Stimulated activated CD4-positive, alpha-beta T cell treated with anti-CD3 and anti-CD28 coated beads, TNF-alpha, amount 100 ng/mL, for 1 hour (primary cell): ENCODE measurements at places on chromosomes 16 and 17.

- no peak for DNase-seq
These were observed 2.7 kb upstream of the KRTAP17-1 start for GRCh38 chr17:41318231-41318630.

- no peak for DNase-seq
These were observed 211.0 kb upstream of the MAF start for GRCh38 chr16:79811541-79811940.

DNA sequence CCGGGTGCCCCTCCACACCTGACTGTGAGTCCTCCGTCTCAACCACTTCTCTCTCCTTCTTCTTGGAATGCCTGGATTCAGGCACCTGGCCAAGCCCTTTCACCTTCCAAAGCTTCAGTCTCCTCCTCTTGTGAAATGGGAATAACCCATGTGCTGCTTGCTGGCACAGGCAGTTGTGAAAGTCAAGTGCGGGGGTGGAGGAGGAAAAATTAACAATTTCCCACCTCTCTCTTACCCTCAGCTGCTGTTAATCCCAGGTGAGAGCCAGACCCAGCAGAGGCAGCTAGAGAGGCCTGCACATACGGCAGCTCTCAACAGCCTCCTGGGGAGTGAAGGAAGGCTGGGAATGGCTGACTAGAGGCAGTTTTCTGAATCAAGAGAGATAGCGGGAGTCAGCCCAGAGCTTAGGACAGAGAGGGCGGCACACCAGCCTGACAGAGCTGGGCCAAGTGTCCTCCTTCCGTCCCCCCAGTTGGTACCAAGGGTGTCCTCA, 77.9 kb upstream of the LGALS9 start:
- no peak for DNase-seq

GRCh38 chr16:47734987-47735594, 274.0 kb downstream of the PHKB start:
- no peak for DNase-seq

DNA sequence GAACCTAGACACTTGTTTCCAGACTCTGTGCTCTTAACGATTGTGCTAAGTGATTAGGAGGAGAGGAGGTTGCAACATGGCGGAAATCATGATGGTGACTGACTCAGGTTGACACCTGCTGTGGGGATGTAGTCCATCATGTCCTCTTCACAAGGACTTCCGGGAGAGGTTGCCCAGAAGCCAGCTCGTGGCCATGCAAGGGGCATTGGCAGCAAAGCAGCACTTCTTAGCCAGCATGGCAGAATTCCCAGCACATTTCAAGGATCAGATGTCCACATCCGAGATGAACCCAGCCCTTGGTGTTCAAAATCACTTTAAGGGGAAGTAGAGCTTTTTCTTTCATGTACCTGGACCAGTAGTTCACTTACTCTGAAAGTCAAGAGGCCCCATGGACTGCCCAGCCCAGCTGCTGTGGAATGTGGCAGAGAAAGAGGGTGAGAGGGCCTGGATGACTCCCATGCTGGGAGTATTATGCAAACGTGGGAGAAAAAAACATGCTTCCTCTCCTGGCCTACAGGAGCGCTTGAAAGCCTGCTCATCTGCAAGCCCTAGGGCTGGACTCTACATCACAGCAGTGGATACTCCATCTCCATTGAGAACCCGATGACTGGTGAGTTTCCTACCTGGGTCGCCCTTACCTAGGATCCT, 65.5 kb downstream of the IRX6 start:
- DNase-seq: no peak

- no peak for DNase-seq
These were observed 242.3 kb downstream of the RBFOX3 start for GRCh38 chr17:79368521-79368920.

DNA sequence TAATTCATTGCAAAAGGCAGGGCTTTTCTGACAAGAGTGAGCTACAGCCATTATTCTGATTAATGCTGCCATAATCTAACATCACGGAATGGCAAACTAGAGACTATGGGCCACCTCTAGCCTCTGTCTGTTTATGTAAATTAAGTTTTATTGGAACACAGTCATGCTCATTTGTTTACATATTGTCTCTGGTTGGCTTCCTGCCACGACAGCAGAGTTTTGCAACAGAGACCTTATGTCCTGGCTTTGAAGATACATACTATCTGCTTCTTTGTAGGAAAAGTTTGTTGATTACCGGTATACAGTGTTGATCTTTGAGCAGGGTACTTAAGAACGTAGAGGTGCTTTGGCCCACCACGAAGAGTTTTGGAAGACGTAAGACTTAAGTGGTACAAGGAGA, 715.9 kb upstream of the RBFOX1 start:
- no peak for DNase-seq

GRCh38 chr17:73725794-73726515, 81.7 kb upstream of the SDK2 start:
- DNase-seq: no peak

- no peak for DNase-seq
These were observed 534 bp downstream of the GPATCH8 start for GRCh38 chr17:44502598-44503146.

GRCh38 chr16:50683689-50684374, 2.7 kb upstream of the SNX20 start:
- no peak for DNase-seq

GRCh38 chr16:79288066-79288465, 312.5 kb downstream of the MAF start:
- DNase-seq: no peak

GRCh38 chr16:29697391-29697790, 18.4 kb downstream of the QPRT start:
- no peak for DNase-seq

DNA sequence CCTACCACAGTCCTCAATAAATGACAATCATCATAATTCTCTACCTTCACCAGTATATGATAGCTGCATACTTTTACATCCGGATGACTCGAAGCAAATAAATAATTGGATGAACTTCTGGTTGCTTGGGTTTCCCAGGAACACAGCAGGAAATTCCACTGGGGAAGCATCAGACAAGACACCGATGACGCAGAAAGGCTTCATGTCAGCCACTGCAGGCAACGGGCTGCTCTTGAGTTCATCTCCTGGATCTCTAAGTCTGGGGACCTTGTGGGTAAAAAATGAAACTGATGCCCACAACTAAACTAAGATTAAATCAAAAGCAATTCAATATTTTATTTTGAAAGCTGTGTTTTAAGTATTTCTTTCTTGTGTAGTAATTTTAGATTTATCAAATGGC, 472.1 kb upstream of the C16orf82 start:
- DNase-seq: no peak

GRCh38 chr16:27177031-27177774, 26.1 kb upstream of the KDM8 start:
- DNase-seq: no peak

DNA sequence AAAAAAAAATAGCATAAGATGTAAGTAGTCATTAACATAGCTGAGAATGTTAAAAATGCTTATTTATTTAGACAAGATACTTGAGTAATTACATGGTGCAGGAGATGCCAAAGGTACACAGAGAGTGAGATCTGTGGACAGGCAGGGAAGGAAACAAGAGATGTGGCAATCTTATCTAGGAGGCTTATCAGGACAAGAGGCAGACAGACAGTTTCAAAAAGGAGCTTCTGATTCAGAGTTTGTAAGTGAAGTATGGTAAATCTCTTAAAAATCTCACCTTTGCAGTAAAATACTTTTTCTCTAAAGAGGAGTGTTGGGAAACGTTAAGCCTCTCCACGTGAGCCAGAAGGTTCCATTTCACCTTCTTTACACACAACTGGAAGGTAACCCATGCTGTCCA, 19.9 kb upstream of the GHDC start:
- no peak for DNase-seq

DNA sequence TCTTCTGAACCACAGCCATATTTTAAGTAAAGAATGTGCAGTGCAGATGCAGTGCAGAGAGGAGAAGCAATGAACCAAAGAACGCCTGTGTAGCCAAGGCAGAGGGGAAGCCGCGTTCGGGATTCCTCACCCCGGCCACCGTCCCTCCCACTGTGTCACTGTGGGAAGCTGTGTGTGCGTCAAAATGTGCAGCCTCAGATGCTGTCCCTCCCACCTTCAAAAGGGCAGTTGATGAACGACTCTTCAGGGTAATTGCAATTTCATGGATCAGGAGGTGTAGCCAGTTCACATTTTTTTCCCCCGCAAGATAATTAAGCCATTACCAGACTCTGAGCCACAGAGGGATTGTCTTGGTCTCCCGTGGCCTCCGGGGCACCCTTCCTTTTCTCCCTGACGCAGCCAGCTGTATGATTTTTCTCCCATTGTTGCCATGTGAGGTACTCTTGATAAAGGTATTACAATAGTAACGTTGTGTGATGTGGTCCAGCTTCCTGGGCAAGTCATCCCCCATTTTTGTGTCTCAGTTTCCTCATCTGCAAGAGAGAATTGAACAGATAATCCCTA, 190.0 kb downstream of the FOXL1 start:
- DNase-seq: no peak

- peak; percentile 88 for DNase-seq
These were observed 4.6 kb downstream of the DHX58 start for GRCh38 chr17:42107597-42108576.

DNA sequence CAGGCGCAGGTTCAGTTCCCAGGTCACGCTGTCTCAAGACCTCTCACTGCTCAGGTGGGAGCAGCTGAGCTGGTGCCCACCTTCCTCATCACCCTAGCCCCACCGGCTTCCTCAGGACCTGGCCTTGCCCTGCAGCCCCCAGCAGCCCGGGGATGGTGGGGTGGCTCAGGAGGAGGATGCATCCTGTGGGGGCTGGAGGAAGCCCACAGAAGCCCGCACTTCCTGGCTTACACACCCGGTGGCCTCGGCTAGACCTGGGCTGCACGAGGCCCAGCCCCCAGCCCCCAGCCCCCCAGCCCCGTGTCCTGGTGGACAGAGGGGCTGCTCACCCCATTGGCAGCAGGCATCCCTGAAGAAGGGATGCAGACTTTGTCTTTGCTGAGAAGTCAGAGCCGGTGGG, 43.4 kb downstream of the BAHCC1 start:
- DNase-seq: no peak

- no peak for DNase-seq
These were observed 20.1 kb downstream of the USP6 start for GRCh38 chr17:5135726-5136579.

DNA sequence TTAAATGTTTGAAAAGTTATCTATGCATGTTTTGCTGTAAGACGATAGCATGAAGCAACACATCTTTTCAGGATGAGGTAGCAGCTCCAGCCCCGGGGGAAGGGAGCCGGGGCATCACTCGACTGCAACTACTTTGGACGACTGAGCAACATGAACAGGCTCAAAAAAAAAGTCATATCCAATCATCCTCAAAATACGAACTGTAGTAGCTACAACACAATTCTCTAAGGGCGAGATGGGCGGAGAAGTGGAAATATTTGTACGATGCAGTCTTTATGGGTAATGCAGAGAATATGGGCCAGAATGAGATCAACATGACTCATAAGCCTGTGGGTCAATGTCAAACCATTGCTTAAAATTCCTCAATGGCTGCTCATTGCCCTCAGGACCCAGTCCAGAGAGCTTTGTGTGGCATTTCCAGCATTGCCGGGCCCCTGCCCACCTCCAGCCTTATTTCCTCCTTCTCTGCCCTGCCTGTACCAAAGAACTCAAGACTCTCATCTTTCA, 17.7 kb upstream of the SMURF2 start:
- no peak for DNase-seq

DNA sequence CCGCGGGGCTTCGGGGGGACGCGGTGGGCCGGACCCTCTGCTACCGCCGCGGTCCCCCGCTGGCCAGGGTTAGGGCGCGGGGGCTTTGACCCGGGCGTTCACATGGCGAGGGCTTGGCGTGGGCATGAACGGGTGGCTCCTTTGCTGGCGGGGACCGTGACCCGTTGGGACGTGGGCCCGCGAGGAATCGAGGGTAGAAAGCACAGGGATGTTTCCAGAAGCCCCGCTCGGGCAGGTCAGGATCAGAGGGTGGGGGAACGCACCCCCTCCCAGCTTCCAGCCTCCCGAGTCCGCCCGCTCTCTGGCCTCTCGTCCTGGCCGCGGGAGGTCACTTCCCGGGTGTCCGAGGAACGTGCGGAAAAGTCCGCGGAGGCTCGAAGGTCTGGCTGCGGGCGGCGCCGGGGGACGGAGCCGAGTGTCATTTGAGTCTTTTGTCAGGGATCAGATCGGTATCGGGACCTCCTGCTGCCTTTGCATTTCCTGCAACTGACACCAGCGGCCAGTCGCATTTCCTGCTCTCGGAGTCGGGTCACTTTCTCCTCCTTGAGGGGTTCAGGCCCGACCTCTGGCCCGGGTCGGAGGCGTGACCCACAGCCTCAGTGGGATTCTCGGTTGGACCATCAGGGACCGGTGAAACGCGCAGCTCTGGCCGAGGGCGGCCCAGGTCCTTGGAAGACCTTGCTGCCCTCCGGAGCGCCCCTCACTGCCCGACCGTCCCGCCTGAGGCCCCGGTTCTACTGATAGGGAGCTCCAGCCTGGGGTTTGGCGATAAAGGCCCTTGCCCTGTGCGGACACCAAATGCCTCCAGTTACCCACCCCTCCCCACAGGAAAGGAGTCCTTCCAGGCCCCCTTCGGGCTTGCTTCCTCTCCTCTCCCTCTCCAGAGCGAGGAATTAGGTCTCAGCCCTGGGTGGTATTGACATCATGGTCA, 702 bp upstream of the WNT3 start:
- DNase-seq: no peak

- DNase-seq: no peak
These were observed 121.0 kb downstream of the ANKRD11 start for GRCh38 chr16:89369266-89369895.

GRCh38 chr17:74427048-74427762, 4.7 kb upstream of the GPRC5C start:
- no peak for DNase-seq

GRCh38 chr16:81405702-81406113, 38.9 kb upstream of the CMIP start:
- DNase-seq: no peak

- DNase-seq: peak; percentile 64
These were observed 21.0 kb downstream of the SOX8 start for GRCh38 chr16:1002399-1003166.

GRCh38 chr17:75503337-75503950, 11.9 kb downstream of the CASKIN2 start:
- DNase-seq: no peak

DNA sequence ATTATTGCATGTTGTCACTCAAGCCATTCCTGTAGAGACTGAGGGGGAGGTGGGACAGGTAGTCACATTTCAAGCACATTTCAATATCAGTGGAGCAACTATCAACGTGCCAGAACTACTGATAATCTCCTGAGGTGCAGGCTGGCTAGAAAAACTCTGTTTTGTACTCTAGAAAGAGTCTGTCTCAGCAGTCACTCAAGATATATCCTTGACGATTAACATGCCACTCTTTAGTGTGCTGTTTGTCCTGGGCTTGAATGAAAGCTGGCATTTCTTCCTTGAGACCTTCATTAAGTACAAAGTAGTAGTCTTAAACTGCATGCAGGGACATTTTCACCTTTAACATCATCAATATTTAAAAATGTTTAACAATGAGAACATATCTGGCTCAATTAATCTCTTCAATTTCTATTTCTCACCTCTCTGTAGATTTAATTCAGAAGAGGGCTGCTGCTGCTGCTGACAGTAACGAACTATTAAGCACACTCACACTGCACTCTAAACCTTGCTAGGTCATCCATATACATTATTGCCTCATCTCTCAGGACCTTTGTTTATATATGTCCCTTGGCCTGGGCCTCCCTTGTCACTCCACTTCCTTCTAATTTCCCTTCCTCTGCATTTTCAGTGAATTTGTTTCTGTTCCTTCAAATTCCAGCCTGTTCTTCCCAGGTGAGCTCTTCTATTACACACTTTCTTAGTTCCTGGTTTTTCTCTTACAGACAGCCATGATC, 412.0 kb downstream of the HAPSTR1 start:
- no peak for DNase-seq

- DNase-seq: no peak
These were observed 218.8 kb downstream of the IRF8 start for GRCh38 chr16:86117756-86118155.

- DNase-seq: no peak
These were observed 38.5 kb upstream of the CES5A start for GRCh38 chr16:55913716-55914115.
